Lower lobe of right lung (tissue), 2 donors: ENCODE measurements at places on chromosomes 4 and X.

DNA sequence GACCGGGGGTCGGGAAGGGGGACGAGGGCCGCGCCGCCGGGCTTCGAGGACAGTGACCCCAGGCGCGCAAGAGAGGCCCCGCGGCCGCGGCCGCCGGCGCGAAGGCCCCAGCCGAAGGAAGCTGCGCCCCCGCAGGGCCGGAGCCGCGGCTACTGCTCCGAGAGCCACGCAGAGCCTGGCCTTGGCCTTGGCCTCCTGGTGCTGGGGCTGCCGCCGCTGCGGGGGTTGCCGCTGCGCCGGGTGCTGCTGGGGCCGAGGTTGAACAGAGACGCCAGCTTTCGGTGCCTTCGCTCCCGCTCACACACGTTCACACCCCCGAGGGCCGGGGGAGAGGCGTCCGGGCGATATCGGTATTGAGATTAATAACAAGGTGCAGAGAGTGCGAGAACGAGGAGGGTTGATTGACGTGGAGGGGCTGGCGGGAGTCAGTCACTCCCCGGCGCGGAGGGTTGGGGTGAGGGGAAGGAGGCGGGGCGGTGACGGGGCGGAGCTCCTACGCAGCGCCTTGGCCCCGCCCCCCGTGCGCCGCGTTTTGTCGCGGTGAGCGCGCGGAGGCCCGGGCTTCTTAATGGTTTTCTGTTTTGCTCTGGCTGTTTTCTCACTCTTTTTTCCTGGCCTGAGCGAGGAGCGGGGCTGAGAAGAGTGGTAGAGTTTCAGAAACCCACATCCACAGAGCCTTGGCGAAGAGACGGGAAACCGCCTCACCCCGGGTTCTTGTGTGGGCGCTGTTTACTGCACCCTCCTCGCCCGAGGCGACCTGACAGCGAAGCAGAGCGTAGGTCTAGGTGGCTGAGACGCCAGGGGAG is 878 bp upstream of the CNOT6L start:
- peak; percentile 94 for DNase-seq

GRCh38 chr4:139535871-139536234 is 20.2 kb downstream of the SETD7 start:
- no peak for DNase-seq

DNA sequence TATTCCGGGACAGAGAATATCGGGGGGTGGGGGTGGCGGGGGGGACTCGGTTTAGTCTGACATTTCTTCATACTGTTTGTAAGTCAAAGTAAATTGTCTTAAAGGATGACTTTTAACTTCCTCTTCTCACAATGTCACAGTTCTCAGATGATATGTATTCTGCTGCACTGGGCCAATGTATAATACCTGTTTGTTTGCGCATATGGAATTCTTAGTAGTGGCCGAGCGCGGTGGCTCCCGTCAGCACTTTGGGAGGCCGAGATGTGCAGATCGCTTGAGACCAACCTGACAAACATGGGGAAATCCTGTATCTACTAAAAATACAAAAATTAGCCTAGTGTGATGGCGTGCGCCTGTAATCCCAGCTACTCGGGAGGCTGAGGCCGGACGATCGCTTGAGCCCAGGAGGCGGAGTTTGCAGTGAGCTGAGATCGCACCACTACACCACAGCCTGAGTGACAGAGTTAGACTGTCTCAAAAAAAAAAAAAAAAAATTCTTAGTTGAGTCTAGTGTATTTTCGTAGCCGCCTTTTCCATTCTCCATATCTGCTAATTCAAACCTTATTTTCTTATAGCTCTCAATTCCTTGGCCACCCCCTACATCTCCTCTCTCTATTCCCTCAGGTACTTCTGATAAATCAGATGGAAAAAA is 851 bp downstream of the POLR2B start:
- DNase-seq, result no peak

- DNase-seq, result no peak
Measured at GRCh38 chr4:182449930-182450439, 206.8 kb downstream of the TENM3 start.

GRCh38 chr4:44487341-44487740 is 38.7 kb upstream of the KCTD8 start:
- no peak for DNase-seq
